Stimulated activated naive CD8-positive, alpha-beta T cell treated with anti-CD3 and anti-CD28 coated beads, Interleukin-15, amount 100 ng/mL, for 72 hours (primary cell): ENCODE measurements at places on chromosomes 3 and 15.

GRCh38 chr3:161691677-161692076 lies 195.1 kb downstream of the OTOL1 start:
- no peak for DNase-seq

DNA sequence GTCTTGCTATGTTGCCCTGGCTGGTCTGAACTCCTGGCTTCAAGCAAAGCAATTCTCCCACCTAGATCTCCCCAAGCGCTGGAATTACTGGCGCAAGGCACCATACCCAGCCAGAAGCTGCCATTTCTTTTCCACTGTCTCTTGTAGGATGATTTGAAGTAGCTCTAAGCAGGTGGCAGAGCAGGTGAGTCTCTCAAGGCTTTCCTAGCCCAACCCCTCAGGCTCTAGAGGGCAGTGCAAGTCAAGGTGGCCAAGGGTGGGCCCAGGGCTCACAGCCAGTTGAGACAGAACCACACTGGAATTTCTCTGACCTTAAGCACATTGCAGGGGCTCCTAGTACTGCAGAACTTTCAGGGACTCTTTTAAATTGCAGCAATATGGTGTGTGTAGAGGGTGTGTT lies 15.6 kb upstream of the DAG1 start:
- no peak for DNase-seq

DNA sequence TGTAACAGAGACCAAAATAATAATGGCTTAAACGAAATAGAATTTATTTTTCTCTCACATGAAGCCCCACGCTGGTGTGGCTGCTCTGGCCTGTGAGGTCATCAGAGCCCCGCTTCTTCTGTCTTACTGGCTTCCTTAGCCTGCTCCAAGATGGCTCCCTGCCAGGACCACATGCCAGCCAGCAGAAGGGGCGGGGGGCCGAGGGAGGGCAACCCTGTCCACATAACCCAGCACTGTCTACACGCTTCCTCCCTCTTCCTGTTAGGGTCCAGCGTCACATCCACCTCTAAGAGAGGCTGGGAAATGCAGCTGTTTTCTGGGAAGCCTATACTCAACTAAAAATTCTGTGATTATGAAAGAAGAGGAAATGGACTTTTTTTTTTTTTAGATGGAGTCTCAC lies 107.9 kb upstream of the DLG1 start:
- no peak for DNase-seq

DNA sequence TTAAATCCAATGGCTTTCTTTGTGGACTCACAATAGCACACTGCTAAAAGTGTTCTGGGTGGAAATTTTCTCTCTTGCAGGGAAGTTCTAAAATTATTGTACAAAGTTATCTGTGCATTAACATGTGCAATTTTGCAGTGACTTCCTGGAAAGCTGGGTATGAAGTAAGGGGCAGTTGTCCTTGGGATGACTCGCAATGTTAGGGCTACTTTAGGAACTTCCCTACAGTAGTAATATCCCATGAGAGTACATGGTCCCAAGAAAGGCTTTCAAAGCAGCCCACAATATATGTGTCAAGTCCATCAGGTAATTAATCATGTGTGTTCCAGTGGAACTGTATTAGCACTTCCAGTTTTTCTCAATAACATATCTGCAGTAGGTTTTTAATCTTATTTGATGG lies 201.0 kb upstream of the UBE2E2 start:
- no peak for DNase-seq
